ENCODE measurements at places on chromosomes 13 and 19.
A peak's percentile ranks its signal among the peaks of the same experiment; 100 is the strongest.

DNA sequence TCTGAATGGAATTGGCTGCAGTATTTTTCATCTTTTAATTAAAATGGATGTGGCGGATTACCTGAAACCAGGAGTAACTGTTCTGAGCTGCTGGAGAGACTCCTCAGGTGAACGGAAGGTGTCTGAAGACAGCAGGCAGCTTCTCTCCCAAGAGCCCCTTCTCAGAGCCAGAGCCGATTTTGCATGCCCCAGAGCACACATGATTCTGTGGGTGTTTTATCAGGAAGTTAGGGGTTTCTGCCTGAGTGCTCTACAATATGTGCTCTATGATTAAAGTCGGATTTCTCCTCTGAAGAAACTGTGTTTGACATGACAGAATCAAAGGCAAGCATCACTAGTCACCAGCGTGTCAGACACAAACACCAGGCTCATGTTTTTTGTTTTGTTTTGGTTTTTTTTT, 60.7 kb upstream of the MCF2L start:
- no peak for DNase-seq

GRCh38 chr19:39998501-39998900, 1.6 kb downstream of the ZNF546 start:
- no peak for DNase-seq

DNA sequence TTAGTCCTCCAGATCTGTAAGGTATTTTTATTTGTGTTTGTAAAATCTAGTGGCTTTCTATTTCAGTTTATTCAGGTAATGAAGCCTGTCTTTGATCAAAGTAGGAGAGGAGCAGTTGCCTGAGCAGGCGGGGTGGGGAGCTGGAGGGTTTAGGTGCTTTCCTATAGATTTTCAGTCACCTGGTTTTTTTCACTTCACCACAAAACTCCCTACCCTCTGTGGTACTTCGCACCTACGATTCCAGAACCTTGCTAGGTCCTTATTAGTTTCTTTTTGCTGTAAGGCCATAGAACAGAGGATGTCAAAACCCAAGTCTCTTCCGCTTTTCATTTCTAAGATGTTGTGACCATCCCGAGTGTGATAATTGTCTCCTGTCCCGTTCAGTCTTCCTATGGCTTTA, 26.6 kb downstream of the SLAIN1 start:
- no peak for DNase-seq

DNA sequence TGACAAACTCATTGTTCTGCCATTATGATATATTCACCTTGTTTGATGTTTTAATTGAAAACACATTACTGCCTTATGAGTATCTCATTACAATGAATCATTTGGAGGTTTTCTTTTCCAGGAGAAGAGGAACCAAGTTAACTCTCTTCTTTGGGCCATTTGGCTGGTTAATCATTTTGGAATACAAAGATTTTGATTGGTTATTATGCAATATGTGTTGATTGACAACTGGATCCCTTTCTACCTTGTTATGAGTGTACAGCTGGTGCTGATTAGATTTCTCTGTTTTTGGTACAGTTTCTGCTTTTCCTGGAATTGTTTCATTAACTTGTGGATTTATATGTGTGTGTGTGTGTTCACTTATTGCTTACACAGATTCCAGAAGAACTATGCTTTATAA, 49.2 kb upstream of the RGCC start:
- DNase-seq, result no peak

GRCh38 chr19:48913114-48913889, 13.2 kb downstream of the NUCB1 start:
- no peak for DNase-seq

DNA sequence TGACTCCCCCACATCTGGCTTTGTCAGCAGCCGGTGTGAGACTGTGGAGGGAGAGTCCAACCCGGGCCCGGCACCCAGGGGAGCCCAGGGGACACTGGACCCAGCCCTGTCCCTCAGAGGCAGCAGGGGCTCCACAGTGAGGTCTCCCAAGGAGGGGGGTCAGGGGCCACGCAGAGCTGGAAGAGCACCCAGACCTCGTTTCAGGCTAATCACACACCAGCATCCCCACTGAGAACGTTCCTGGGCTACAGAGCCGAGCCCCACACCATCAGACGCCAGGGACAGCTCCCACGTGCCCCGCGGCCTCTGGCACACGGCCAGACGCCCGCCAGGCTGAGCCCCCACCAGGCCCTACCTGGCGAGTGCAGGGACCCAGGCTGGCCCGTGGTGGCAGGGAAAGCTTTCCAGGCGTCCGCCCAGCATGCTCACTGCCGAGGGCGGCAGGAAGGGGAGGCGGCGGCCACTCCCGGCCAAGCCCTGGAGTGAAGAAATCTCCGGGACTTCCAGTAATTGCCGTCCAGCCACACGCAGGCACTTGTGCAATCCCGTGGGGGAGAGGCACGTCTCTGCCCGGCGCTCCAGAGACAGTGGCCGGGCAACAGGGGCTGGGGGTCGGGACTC, 19.2 kb downstream of the SBNO2 start:
- DNase-seq, result peak; percentile 86

DNA sequence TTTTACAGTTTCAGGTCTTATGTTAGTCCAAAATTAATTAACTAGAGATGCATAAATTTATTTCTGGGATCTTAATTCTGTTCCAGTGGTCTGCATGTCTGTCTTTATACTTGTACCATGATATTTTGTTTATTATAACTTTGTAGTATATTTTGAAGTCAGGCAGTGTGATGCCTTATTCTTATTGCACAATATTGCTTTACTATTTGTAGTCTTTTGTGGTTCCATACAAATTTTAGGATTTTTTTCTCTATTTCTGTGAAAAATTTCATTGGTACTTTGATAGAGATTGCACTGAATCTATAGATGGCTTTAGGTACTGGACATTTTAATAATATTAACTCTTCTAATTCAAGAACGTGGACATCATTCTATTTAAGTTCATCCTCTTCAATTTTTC, 304.0 kb downstream of the GPC5 start:
- DNase-seq, result no peak

- no peak for DNase-seq
Observed at GRCh38 chr19:39423258-39424086, 11.0 kb downstream of the PLEKHG2 start.

Data from hepatocyte (in vitro differentiated cells).